ENCODE measurements at places on chromosomes 5 and 9. TPM values are rescaled to one million over a fixed set of nuclear protein-coding genes. Genes with fewer than 3 reads are reported as not detected.

DNA sequence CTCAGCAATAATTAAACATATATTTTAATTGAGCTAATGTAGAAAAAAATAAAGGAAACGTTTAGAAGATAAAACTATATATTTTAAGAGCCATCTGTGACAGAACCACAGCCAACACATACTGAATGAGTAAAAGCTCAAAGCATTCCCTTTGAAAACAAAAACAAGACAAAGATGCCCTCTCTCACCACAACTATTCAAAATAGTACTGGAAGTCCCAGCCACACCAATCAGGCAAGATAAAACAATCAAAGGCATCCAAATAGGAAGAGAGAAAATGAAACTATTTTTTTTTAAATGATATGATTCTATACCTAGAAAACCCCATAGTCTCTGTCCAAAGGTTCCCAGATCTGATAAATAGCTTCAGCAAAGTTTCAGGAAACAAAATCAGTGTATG is 262.0 kb downstream of the HTR1A start:
- H3K4me3 ChIP-seq, result no peak overlapping the region
- H3K27me3 ChIP-seq, result no peaks in the 10 kb centered on the region
- no peak overlapping the region for H3K27ac ChIP-seq
- no peak for DNase-seq
- no peaks in the 10 kb centered on the region for H3K36me3 ChIP-seq

DNA sequence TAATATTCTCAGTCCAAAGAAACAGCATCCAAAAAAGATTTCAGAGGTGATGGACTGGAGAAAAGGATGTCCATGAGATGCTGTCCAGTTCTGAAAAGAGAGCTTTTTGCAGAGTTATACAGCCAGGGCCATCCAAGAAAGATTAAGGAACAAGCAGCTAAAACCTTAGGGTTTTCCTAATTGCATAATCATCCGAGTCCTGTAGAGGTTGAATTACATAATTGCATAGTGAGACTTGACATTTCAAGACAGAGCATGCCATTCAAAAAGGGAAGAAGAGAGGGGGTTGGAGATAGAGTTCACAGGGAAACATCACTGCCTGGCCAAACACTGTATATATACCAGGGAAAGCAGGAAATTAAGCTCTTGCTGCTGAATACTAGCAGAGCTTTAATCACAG is 1729.2 kb upstream of the WWC1 start:
- H3K4me1 ChIP-seq, result peaks cover 7% of the 10 kb centered on the region
- peaks cover 9% of the 10 kb centered on the region for H3K36me3 ChIP-seq
- no peak overlapping the region for H3K4me3 ChIP-seq
- H3K27ac ChIP-seq, result no peak overlapping the region

GRCh38 chr9:112552229-112553056 is 65.8 kb downstream of the KIAA1958 start:
- H3K4me1 ChIP-seq, result peaks cover 40% of the 10 kb centered on the region
- no peak overlapping the region for H3K4me3 ChIP-seq
- H3K36me3 ChIP-seq, result peaks cover 12% of the 10 kb centered on the region
- no peak for DNase-seq
- no peaks in the 10 kb centered on the region for H3K27me3 ChIP-seq

DNA sequence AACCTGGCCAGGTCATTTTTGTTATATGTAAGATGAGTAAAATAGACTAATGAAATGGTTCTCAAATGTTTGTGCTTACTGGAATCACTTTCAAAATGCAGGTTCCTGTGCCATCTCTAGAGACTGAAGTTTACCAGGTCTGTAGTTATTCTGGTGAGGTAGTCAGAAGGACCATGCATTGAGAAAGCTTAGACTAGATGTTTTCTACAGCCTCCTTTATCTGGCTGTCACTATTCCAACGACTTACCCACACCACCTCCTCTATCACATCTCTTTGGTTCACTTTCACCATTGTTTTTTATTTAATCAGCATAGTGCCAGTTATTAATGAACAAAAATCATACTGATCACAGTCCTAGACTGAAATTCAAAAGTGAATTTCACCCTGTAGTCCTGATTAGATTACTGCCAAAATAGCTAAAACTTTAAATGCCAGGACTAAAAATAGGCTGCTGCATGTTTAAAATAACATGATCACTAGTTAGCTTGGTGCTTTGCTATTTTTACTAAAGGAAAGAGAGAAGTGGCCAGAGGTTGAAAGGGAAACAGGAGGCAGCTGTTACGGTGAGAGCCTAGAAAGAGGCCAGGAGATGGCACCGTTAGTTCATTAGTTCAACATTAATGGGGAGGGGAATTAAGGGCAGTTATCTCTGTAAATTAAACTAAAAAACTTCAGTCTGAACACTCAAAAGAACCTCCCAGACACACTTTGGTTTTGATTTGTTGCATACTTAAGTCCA is 13.9 kb upstream of the FNIP1 start:
- no peak overlapping the region for H3K4me3 ChIP-seq
- no peak for DNase-seq
- no peaks in the 10 kb centered on the region for H3K4me1 ChIP-seq
- H3K36me3 ChIP-seq, result no peaks in the 10 kb centered on the region
- no peak overlapping the region for H3K27ac ChIP-seq

GRCh38 chr9:76654051-76654461 is 110.2 kb upstream of the PCA3 start:
- peaks cover 32% of the 10 kb centered on the region for H3K4me1 ChIP-seq
- H3K36me3 ChIP-seq, result no peaks in the 10 kb centered on the region
- no peak for DNase-seq
- no peak overlapping the region for H3K4me3 ChIP-seq
- no peak overlapping the region for H3K27ac ChIP-seq
- H3K27me3 ChIP-seq, result peaks cover 3% of the 10 kb centered on the region

DNA sequence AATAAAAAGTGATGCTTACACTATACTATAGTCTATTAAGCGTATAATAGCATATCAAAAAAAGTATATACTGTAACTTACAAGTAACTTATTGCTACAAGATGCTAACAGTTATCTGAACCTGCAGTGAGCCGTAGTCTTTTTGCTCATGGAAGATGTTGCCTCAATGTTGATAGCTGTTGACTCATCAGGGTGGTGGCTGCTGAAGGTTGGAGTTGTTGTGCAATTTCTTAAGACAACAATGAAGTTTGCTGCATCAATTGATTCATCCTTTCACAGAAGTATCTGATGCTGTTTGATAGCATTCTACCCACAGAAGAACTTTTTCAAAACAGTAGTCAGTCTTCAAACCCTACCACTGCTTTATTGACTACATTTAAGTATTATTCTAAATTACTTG is 7.8 kb upstream of the C9orf40 start:
- H3K4me1 ChIP-seq, result no peaks in the 10 kb centered on the region
- no peak overlapping the region for H3K4me3 ChIP-seq
- no peak for DNase-seq
- no peaks in the 10 kb centered on the region for H3K27me3 ChIP-seq

GRCh38 chr5:138439477-138440158 is 761 bp downstream of the REEP2 start:
- H3K27ac ChIP-seq, result peak overlapping the region; percentile 48
- no peak for DNase-seq
- peaks cover 16% of the 10 kb centered on the region for H3K36me3 ChIP-seq
- peak overlapping the region; percentile 86 for H3K4me3 ChIP-seq
- H3K27me3 ChIP-seq, result no peaks in the 10 kb centered on the region
- peaks cover 21% of the 10 kb centered on the region for H3K4me1 ChIP-seq

The CDKN2A gene
- 9.0 TPM for total RNA-seq

The IFNA4 gene
- total RNA-seq, result not detected

The AGXT2 gene
- not detected for total RNA-seq
